ENCODE measurements at places on chromosomes 5 and 9. TPM values are rescaled to one million over a fixed set of nuclear protein-coding genes. Genes with fewer than 3 reads are reported as not detected.

DNA sequence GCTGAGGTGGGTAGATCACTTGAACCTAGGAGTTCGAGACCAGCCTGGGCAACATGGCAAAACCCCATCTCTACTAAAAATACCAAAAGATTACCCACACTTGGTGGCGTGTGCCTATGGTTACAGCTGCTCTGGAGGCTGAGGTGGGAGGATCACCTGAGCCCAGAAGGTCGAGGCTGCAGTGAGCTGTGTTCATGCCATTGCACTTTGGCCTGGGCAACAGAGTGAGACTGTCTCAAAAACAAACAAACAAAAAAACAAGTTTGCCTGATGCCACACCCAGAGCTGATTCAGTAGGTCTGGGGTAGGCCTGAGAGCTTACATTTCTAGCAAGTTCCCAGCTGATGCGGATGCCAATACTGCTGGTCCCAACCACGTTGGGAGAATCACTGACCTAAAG is 60.5 kb upstream of the HSPA9 start:
- DNase-seq = no peak

- DNase-seq = peak; percentile 20
Observed at GRCh38 chr9:12884736-12885395, 110.0 kb downstream of the LURAP1L start.

- DNase-seq = no peak
Observed at GRCh38 chr9:110769667-110770066, 101.1 kb downstream of the MUSK start.

DNA sequence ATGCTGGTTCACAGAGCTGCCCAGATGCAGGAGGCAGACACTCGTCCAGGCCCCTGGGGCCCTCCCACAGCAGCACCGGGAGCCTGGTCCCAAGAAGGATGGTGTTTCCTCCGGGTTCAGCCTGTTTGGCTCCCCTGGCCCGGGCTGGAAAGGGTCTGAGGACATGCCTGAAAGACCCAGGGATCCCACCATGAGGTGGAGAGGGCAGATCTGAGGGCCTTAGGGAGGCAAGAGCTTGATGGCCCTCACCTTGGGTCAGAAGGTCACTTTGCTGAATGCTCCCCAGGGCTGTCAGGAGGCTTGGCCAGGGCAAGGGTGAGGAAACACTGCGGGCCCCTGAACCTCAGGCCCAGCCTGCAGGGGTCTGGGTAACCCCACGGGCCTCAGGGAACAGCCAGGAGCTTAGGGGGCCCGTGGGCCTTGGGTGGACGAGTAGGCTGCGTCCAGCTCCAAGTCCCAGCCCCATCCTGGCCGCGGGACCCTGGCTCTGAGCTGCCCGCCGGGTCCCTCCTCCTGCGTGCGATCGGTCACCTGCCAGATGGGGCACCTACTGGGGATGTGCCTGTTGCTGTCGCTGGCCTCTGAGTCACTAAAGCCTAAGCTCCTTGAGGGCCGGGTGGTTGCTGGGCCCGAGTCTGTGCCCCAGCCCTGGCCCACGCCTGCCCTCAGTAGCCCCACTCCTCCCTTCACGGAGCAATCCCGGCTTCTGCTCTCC is 106.2 kb downstream of the ZNF354C start:
- DNase-seq = no peak

The LIX1 gene
- total RNA-seq = 164 TPM

The SLC1A1 gene
- total RNA-seq = 12.5 TPM
